T-helper 2 cell treated with Interferon-gamma antibody and Interleukin-4, amounts not matched to agents 5 μg/mL and 100 μg/mL, for 36 hours (primary cell): ENCODE measurements at places on chromosomes 2 and 18.

GRCh38 chr2:60331115-60331809 is 222.2 kb downstream of the BCL11A start:
- H3K4me3 ChIP-seq: no peak overlapping the region
- no peaks in the 10 kb centered on the region for H3K4me1 ChIP-seq
- peaks cover 4% of the 10 kb centered on the region for H3K27me3 ChIP-seq
- H3K36me3 ChIP-seq: no peaks in the 10 kb centered on the region
- no peak overlapping the region for H3K27ac ChIP-seq
- no peak for DNase-seq

DNA sequence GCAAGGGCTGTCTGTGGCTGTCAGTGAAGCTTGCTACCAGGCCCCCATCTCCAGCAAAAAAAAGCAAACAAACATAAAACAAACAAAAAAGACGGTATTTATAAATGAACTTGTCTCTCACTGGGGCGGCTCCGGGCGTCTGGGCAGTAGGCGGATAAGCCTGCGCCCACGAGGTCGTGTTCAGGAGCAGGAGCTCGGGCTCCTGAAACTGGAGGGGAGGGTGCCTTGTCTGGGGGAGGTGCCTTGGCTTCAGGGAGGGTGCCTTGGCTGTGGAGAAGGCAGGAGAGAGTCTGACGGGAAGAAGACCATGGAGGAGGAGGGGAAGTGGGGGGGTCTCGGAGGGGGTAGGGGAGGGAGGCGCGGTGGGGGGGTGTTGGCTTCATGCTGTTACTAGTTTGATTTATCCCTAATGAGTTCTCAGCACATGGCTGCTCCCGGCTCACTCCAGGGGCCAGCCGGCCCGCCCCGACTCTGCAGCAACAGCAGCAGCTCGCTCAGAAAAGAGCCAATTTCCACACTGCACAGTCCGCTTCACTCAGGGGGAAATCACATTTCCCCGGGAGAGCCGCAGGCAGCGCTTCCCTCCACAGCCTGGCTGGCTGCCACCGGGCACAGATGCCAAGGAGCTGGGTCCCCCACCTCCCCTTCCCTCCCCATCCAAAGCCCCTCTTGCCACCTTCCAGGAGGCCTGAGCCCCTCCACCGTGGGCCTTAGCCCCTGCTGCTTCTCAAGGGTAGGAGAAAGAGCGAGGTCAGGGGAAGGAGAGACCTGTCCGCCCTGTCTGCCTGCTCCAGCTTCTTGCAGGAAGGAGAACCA is 38.7 kb downstream of the PSD4 start:
- peaks cover 4% of the 10 kb centered on the region for H3K27me3 ChIP-seq
- no peak for DNase-seq
- peaks cover 2% of the 10 kb centered on the region for H3K4me1 ChIP-seq
- no peaks in the 10 kb centered on the region for H3K36me3 ChIP-seq
- H3K27ac ChIP-seq: no peak overlapping the region

DNA sequence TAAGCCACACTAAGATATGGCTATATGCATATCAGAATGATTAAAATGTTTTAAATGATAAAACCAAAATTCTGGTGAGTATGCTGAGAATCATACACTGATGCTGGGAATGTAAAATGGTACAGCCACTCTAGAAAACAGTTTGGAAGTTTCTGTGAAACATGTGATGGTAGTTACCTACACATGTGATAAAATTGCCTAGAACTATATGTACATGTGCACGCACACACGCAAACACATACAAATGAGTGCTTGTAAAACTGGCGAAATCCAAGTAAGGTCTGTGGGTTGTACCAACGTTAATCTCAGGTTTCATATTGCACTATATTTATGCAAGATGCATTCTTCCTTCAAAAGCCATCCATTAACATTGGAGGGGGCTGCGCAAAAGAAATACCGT is 195.0 kb upstream of the RAB6C start:
- no peaks in the 10 kb centered on the region for H3K27me3 ChIP-seq
- H3K27ac ChIP-seq: no peak overlapping the region
- DNase-seq: no peak
- H3K36me3 ChIP-seq: no peaks in the 10 kb centered on the region
- no peak overlapping the region for H3K4me3 ChIP-seq

DNA sequence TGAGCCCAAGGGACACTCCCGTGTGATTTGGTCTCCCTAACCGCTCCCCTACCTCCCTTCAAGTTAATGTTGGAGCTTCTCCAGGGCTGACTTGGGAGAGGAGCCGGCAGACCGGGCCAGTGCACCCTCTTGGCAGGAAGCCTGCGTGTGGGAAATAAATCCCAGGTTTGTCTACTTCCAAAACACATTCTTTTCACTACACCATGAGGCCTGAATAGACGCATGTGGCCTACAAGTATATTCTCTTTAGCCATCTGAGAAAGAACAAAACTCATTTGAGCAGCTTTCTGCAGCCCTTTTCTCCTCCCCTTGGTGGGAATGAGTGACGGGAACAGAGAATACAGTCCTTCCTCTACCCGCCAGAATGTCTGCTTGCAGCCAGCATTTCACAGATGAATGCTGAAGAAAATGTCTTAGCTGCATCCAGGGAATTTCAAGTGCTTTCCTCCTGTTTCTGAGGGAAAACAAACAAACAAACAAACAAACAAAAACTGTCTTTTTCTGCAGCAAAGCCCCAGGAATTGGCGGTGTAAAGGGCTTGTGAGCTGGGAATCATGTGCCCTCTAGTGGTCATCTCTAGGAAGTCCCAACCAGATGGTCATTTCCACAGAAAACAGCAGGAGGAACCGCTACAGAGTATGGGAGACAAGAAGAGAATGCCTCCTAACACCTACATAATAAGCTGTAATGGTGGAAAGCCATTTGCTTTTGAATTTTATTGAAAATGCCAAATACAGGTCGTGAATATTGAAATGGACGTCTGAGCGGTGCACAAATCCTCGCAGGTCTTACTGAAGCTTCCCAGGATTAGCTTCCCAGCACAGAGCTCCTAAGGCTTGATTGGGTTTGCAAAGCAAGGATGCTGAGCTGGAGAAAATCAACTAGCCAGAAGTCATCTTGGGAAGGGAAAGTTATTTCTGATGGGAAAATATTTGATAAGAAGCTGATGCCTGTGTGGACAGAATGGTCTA is 41.2 kb upstream of the DAPL1 start:
- H3K27me3 ChIP-seq: peaks cover 1% of the 10 kb centered on the region
- H3K36me3 ChIP-seq: no peaks in the 10 kb centered on the region
- no peak overlapping the region for H3K27ac ChIP-seq
- no peak for DNase-seq
- no peaks in the 10 kb centered on the region for H3K4me1 ChIP-seq
- H3K4me3 ChIP-seq: no peak overlapping the region

GRCh38 chr2:63699549-63699839 is 110.7 kb downstream of the MDH1 start:
- no peaks in the 10 kb centered on the region for H3K36me3 ChIP-seq
- H3K27me3 ChIP-seq: peaks cover 6% of the 10 kb centered on the region
- H3K4me3 ChIP-seq: no peak overlapping the region
- DNase-seq: no peak
- H3K27ac ChIP-seq: no peak overlapping the region
- H3K4me1 ChIP-seq: peaks cover 3% of the 10 kb centered on the region
